ENCODE measurements at places on chromosomes 6 and 20.

- DNase-seq, result no peak
Measured at GRCh38 chr6:136527831-136528230, 22.4 kb downstream of the MAP7 start.

DNA sequence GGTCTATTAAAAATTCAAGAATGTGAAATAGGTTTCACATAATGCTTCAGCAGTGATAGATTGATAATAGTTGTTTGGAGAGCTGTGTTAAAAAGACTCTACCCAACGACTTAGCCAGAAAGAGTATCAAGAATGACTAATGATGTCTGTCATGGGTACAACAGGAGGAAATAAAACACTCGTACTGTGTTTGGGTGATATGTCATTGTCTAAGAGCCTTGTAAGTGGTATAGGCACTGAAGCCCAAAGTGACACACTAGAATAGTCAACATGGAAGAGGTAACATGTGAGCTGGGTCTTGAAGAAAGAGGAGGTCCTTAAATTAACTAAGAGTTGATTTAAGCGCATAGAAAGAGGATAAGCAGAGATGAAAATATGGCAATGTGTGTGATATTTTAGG lies 471.8 kb upstream of the MAN1A1 start:
- no peak for DNase-seq

DNA sequence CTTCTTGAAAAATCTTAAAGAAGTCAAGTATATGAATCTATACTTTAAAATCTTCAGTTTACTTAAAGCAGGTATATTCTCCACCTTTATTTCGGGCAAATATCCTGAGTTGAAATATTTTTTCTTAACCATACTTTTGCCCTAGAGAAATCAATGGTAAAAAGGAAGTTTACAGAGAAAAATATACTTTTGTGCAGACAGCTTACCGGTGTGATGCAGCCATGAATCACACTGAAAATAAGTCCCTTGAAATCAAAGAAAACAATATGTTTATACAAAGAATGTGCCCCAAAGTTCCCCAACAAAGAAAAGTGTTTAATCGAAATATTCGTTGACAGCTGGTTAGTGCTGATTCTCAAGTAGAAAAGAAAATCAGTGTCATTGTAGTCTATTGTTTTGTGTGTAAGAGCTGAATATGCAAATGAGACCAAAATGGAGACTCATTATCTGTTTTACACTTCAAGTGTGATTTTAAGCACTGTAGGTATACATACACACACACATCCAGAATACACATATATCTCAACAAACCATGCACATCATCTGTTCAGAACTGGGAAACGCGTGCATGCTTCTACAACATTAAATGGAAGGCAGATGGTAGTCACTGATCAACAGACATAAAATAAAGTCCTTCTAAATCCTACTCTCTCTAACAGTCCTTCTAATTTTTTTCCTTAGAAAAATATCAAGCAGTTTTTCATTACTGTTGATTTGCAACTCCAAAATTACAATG lies 73.3 kb downstream of the BTBD9 start:
- no peak for DNase-seq

DNA sequence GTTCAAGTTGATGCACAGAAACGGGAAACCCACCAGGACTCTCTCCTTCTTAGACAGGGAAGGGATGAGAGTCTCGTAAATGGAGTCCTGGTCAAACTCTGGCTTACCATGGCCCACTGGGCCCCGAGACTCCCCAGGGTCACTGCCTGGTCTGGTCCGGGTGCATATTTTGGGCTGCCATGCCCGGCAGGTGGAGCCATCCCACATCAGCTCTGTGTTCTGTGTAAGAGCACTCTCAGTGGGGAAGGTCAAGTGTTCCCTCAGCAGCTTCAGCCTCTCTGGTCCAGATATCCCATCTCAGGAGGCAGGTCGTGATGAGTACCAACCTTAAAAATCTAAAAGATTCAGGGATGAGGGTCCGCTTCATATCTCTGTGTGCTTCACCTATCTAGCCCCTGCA lies 138.8 kb downstream of the EDN3 start:
- DNase-seq, result no peak

DNA sequence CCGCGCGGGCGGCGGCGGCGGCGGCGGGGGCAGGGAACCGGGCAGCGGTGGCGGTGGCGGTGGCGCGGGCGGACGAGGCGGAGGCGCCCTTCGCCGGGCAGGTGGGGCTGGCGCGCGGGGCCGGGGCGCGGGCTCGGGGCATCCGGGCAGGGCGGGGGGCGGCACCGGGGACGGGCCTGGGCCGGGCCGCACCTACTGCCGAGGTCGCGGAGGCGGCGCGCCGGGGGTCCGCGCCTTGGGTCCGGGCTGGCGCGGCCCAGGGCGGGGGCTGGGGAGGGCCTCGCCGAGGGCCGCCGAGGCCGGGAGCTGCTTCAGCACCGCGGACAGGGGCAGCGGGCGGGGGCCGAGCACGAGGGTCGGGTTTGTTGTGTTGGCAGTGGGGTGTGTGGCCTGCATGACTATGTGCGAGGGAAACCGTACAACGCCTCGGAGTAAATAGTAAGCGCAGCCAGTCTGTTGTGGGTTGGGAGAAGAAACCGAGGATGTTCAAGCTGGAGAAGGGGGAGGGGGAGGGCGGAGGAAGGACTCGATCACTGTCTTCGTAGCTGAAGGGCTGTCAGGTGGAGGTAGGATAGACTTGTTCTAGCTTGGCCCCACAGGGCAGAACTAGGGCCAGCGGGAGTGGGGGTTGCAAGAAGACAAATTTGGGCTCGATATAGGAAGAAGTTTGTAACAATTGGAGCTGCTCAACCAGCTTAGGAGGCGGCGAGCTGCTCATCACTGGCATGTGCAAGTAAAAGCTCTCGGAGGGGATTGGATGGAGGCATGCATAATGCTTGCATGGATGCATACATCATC lies 593 bp downstream of the MMP24 start:
- DNase-seq, result peak; percentile 41
